ENCODE measurements at places on chromosomes 7 and 10. TPM values are rescaled to one million over a fixed set of nuclear protein-coding genes. Genes with fewer than 3 reads are reported as not detected.

DNA sequence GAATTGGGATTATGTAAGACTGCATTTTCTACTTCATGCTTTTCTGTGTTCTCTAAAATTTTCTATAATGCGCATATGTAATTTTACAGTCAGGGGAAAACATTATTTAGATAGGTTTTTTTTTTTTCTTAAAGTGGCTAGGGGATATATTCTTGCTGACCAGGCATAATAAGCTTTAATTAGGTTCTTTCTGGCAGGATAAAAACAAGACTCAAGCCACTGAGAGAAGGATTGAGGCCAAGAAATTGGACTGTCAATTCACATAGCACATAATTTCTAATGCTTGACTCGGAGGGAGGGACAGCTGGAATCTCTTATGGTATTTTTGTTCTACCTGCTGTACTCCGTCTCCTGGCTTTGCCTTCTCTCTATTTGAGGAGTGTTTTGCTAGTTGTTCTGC, 119.8 kb upstream of the NPVF start:
- no peak for DNase-seq

ATOH7 gene
- polyA plus RNA-seq = 0.04 TPM

TMEM184A gene
- 0.26 TPM for polyA plus RNA-seq

TMEM236 gene
- polyA plus RNA-seq = 0.09 TPM

DNA sequence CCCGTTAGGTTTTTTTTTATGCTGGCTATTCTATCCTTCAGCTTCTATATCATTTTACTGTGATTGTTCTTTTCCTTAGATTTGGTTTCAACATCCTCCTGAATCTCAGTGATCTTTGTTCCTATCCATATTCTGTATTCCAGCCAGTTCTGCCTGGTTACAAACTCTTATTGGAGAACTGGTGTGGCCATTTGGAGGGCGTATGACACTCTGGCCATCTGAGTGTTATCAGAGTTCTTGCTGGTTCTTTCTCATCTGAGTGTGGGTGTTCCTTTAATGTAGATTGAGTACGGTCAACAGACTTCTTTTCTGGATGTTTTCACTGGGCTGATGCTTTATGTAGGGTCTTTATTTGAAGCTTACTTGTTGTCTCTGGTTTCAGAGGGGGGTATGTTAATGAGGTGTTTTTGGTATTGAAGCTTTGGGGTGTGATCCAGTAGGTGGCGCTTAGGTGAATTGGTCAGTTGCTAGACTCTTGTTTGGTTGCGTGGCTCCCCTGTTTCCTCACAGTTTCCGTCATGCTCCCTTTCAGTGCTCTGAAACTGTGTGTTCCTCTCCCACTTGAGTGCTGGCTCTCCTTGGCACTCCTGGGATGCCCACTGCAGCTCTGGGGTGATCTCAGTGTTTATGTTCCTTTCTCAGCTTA, 80.7 kb downstream of the FANK1 start:
- no peak for DNase-seq

DNA sequence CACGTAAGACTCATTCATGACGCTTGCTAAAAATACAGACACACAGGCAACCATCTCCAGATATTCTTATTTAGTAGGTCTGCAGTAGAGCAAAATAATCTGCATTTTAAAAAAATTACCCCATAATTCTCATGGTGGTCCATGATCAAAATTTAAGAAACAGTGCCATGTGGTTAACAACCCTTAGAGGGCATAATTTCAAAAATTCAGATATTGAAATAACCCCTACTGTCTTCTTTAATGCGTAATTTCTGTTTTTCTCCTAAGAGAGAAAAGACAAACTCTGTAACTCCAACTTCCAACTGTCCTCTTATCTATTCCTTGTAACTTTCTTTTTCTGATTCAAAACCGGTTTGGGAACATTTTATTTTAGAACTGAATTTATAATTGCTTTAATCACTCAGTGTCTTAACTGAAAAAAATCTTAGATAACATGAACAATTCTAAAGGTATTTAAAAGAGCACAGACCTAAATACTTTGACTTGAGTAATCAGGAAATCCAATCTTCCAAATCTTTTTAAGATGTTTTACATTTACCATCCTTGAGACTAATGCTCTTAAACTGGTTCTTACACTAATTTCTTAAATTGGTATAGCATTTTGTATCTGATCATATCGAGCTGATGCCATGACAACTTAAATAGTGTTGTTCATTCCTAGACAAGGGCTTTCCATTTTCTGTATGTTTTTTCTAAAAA, 148.0 kb downstream of the GALNT11 start:
- DNase-seq = no peak

GRCh38 chr10:118457824-118458428, 115.8 kb upstream of the FAM204A start:
- DNase-seq = no peak

CLEC5A gene
- 0.48 TPM for polyA plus RNA-seq

TAS2R4 gene
- 0.17 TPM for polyA plus RNA-seq

GNAI1 gene
- 2.5 TPM for polyA plus RNA-seq

GRCh38 chr10:88322324-88323063, 260.6 kb downstream of the RNLS start:
- DNase-seq = no peak

- no peak for DNase-seq
These were observed 151.1 kb upstream of the MKI67 start for GRCh38 chr10:128277267-128277840.

Data from spleen (tissue), 13 donors.